CD4-positive, alpha-beta memory T cell (primary cell): ENCODE measurements at places on chromosomes 2 and 18.

GRCh38 chr2:230934231-230935129 lies 9.4 kb upstream of the GPR55 start:
- DNase-seq = no peak

DNA sequence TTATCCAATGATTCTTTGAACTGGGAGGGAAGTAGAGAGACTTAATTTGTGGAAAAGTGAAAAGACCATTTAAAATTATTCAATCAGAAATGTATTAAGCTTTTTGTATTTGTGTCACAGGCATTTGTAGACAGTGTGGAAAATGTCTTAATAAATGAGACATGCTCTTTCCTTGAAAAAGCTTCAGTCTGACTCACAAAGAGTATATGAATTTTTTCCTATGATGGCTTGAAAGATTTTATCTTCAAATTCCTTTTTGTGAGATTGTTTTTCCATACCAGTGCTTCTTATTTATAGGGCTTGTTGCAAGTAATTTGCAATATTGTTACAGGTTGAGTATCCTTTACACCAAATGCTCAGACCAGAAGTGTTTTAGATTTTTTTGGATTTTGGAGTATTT lies 39.5 kb downstream of the STON1 start:
- DNase-seq = no peak

DNA sequence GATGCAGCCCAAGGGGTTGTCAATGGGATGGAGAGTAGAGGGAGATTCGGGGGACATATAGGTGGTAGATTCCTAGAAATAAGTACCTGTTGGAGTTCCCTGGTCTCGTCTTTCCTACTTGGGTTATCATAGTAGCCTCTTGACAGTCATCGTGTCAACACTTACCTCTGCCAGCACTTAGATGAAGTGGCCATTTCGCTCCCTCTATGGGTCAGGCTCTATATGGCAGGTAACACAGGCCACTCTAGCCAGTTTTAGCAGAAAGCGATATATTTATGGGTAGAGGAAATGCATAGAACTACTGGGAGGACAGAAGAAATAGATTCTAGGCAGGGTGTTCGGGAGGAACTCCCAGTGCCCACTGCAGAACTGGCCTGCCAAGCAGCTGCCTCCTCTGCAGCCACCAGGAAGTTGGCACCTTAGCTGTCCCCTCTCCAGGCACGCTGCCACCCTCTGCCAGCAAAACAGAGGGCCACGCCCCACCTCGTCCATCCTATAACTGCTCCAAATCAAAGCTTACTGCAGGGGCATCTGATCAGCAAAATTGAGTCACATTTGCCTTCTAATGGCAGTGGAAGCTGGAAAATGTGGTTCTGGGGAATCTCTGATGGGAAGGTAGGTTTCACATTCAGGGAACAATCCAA lies 181.3 kb downstream of the INSIG2 start:
- no peak for DNase-seq

- no peak for DNase-seq
Observed at GRCh38 chr2:79909521-79909920, 395.0 kb downstream of the LRRTM1 start.

DNA sequence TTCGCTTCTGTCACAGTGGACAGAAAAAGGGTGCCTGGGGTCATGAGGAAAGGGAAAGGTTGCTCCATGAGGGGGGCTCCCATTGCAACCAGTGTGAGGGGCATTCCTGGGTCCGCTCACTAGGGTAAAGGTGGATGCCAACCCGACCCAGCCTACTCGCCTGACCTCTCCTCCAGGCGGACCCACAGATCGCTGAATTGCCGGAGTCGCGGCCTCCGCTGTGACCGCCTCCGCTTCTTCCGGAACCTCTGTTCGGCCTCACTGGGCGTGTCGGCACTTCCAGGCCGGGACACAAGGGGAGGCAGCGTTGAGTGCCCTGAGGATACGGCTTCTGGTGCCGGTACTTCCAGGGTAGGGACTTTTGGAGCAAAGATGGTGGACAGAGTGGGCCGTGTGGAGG lies 57.1 kb downstream of the TRABD2A start:
- no peak for DNase-seq

DNA sequence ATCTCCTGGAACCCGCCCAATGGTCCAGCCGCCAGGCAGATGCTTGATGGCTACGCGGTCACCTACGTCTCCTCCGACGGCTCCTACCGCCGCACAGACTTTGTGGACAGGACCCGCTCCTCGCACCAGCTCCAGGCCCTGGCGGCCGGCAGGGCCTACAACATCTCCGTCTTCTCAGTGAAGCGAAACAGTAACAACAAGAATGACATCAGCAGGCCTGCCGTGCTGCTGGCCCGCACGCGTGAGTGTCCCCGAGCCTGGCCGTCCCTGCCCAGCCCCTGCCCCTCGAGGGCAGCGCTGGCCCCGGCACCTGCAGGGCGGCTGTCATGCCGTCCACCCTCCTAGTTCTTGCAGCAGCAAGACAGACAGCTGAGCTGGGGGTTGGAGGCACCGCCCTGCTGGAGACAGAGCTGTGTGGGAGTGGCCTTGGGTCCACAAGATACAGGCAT lies 36.7 kb downstream of the MTERF4 start:
- no peak for DNase-seq

- peak; percentile 70 for DNase-seq
Observed at GRCh38 chr2:136281281-136282114, 163.5 kb upstream of the CXCR4 start.

DNA sequence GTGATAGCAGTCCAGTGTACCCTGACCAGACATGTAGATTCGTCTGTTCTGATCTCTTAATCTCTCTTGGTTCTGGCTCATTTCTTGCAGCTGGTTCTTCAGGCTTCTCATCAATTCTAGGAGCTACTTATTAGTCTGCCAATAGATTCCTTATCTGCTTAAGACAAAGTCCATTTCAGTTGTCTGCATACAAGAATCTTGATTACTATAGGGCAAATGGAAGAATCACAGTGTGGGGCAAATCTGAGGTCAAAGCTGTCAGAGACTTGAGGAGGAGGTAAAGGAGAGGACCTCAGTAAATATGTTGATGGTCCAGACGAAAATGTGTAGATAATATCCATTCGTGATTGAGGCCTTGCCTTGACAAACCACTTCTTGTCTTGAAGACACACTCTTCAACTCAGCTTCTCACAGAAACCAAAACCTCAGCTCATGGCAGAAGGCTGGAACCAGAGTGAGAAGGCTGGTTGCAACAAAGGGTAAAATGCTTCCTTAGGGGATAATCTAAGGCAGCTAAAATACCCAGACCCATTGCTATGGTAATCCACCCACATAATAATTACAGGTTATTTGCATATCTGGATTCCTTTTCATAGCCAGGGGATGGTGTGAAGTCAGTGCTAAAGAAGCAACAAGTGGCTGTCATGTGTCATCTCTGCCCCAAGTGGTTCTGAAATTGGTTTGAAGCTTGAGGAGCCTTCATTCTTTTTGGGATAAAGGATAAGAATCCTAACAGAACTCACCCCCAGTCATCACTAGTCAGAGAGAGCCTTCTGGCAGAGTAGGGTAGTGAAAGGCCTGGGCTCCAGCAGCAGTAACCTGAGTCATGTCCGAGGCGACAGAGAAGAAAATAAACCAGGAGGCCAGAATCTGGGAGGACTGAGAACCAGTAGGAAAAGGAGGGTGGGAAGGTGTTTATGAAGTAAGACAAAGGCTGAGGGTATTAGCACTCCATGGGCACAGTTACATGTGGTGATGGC lies 29.2 kb upstream of the PELI1 start:
- no peak for DNase-seq

DNA sequence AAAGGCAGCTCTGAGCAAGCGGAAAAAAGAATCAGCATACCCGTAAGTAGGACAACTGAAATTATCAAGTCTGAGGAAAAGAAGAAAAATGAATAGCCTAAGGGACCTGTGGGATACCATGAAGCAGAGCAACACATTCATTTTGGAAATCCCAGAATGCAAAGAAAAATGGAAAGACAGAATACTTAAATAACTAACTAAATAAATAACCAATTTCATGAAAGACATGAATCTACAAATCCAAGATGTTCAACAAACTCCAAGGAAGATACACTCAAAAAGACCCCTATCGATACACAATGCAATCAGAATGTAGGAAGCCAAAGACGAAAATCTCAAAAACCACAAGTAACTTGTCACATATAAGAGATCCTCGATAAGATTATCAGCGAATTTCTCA lies 117.0 kb downstream of the USP34 start:
- DNase-seq = no peak

- no peak for DNase-seq
Observed at GRCh38 chr2:17326717-17327116, 191.5 kb downstream of the RAD51AP2 start.

DNA sequence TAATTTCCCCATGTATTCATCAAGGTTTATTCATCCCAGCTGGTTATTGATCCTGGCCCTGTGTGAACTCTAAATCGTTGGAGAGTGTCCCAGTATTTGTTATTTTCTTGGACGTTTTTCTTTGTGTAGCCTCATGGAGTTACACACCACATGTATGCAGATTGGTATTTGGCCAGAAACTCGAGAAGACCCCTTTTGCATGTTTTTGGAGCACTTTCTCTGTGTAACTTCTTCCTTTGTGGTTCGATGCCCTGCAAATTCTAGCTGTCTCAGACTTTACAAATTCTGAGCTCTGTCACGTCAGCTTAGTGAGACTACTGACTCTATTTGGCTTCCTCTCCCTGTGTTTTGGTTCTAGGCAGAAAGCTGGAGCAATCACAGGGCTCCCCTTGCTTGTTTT lies 198.7 kb downstream of the MCFD2 start:
- no peak for DNase-seq
